ENCODE measurements at places on chromosomes 16 and 17. TPM values are rescaled to one million over a fixed set of nuclear protein-coding genes. Genes with fewer than 3 reads are reported as not detected.

Gene TELO2
- total RNA-seq = 23.2 TPM

Gene METRN
- 67.2 TPM for total RNA-seq

- peak; percentile 60 for DNase-seq
These were observed 33.1 kb downstream of the PMP22 start for GRCh38 chr17:15231851-15232516.

DNA sequence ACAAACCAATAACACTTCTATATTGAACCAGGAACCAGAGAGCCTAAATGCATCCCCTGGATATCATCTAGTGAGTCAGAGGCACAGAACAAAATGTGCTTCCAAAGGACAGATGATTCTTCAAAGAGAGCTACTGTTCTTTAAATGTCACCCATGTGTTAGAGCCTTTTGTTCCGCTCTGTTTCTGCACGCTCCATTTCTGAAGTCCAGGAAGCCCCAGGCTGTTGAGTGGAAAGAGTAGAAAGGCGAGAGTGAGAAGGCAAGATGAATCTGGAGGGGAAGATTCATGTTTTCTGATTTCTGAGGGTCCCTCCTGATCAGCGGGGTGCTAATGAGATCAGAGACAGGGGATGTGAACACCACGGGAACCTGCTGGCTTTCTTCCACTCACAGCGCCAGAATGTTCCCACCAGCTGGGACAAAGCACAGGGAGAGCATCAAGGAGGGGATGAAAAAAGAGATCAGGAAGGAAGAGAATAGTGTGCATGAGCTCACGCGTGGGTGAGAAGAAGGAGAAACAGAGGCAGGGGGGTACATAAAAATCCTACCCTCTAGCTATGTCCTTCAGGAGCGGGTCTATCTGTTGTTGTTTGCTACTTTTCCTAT lies 559.9 kb upstream of the HSBP1 start:
- DNase-seq = no peak

GRCh38 chr17:79664930-79665737 lies 54.3 kb upstream of the RBFOX3 start:
- DNase-seq = peak; percentile 91

DNA sequence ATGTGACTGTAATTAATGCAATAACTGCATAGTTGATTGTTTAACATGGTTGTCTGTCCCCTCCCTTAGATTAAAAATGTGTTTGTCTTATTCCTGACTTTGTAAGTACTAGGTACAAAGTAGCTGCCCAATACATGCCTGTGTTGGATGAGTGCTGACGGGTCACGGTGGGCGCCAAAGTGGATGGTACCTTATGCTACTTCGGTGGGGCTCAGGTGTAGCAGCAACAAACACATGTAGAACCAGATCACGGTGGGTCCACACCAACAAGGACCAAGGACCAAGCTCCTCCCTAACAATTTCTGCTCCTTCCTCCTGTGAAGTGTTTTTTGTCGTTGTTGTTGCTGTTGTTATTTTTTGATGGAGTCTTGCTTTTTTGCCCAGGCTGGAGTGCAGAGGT lies 46.4 kb upstream of the ZFHX3 start:
- DNase-seq = no peak

DNA sequence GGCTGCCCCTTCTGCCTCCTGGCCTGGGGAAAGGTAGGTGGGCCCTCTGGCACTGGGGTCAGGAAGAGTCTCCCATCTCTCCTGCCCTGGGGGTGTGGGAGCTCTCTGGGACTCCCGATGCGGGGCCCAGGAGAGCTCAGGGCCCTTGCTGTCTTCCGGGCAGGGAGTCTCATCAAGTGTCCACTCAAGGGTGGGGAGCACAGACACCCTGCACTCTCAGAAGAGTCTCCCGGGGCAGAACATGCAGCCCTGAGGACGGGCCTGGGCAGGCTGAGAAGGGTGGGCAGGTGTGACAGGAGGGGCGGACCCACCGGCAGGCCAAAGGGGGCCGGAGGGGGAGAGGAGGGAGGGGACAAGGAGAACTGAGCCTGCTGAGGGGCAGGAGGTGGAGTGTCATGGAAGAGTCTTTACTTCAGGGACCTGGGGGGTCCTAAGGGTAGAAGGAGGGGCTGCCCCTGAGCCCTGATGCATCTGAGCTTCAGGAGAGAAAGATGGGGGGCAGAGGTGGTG lies 8.4 kb upstream of the PKMYT1 start:
- no peak for DNase-seq

DNA sequence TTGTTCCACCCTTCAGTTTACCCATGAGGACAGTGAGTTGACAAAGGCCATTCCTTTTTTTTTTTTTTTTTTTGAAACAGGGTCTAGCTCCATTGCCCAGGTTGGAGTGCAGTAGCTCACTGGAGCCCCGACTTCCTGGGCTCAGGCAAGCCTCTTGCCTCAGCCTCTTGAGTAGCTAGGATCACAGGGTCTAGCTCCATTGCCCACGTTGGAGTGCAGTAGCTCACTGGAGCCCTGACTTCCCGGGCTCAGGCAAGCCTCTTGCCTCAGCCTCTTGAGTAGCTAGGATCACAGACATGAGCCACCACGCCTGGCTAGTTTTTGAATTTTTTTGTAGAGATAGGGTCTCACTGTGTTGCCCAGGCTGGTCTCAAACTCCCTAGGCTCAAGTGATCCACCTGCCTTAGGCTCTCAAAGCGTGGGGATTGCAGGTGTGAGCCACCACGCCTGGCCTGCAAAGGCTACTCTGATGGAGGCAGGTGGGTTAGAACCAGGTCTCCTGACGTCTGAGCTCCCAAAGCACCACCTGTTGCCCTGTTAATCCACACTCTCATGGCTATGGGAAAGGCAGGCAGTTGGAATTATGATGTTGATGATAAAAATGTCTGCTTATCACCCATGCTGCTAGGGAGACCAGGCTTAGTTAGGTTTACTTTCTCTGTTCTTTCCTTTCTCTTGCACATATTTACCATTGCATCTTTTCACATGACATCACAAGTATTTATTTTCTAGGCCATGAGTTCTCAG lies 65.2 kb downstream of the KSR1 start:
- no peak for DNase-seq

DNA sequence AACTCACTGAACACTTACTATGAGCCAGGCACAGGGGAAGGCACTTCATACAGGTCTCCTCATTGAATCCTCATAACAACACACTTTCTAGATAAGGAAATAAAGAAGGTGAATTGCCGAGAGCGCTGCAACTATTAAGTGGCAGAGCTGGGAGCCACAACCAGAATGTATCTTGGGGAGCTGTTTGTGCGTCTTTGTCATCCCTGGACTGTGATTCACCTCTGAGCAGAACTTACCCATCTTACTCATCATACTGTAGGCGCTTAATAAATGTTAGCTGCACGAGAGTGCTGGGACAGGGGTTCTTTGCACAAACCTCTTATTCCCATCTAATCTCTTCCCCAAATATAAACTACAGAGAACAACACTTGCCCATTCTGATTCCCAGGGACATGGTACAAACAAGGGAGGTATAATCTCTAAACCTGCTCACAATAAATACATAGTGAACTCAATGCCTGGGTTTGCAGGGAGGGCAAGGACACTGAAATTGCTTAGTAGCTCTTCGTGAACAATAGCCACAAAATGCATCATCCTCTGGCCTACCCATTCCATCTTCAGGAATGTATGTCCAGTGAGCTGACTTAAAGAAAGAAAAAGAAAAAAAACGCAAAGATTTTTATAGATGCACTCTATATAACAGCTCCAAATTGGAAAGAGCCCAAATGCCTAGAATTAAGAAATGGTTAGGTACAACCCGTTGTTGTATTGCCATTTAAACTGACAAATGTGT lies 43.0 kb downstream of the MYO18A start:
- DNase-seq = no peak

DNA sequence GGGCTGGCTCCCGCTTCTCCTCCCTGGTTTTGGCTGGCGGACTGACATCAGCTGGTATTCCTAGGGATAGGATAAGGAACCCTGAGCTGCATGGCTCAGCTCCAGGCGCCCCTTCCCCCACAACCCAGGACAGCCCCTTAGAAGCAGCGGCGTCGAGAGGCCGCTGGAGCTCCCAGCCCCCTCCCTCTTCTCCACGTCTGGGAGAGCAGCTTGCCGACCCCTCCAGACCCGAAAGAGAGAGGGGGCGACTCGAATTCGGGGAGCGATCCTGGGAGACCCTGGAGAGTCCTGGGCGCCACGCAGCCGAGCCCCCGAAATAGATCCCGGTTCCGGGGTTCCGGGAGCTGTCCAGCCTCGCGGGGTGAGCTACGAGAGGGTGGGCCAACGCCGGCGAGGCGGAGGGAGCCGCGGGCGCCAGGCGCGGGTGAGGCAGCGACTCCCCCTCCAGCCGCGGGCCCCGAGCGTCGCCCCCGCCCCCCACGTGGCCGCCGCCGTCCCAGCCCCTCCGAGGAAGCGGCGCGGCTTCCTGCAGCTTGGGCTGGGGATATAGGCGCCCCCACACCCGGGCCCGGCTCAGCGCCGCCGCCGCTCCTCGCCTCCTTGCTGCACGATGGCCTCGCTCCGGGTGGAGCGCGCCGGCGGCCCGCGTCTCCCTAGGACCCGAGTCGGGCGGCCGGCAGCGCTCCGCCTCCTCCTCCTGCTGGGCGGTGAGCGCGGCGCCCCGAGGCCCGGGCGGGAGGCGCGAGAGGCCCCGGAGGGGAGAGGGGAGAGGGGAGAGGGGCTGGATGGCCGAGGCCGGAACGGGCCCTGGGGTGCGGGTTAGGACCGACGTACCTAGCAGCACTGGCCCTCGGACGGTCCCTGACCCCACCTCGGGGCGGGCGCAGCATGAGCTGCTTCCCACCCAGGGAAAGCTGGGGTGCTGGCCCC lies at the start of gene RAMP2:
RAMP2 (plus strand) TSS at position 576 of the 930 bp plus-strand sequence; CDS start at position 611, 35 bp downstream.
- DNase-seq = peak; percentile 50

DNA sequence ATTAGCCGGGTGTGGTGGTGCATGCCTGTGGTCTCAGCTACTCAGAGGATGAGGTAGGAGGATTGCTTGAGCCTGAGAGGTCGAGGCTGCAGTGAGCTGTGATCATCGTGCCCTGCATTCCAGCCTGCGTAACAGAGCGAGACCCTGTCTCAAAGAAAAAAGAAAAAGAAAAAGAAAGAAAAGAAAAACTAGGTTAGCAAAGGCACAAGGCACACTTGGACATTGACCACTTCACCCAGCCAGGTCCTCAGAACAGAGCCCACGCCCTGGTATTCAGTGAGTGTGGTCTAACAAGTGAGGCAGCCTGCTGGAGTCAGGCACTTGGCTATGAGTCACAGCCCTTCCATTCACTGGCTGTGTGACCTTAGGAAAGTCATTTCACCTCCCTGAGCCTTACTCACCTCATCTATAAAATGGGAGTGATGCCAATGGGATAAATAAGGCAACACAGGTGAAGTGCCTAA lies 10.4 kb downstream of the MILR1 start:
- no peak for DNase-seq

DNA sequence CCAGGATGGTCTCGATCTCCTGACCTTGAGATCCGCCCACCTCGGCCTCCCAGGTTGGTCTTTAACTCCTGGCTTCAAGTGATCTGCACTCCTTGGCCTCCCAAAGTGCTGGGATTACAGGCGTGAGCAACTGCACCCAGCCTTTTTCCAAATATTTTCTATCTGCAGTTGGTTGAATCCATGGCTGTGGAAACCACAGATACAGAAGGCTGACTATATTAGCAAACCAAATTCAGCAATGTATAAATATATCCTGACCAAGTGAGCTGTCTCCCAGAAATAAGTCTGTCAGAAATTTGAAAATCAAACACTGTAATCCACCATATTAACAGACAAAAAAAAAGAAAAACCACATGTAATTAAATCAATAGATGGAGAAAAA lies 9.6 kb downstream of the CFDP1 start:
- no peak for DNase-seq

DNA sequence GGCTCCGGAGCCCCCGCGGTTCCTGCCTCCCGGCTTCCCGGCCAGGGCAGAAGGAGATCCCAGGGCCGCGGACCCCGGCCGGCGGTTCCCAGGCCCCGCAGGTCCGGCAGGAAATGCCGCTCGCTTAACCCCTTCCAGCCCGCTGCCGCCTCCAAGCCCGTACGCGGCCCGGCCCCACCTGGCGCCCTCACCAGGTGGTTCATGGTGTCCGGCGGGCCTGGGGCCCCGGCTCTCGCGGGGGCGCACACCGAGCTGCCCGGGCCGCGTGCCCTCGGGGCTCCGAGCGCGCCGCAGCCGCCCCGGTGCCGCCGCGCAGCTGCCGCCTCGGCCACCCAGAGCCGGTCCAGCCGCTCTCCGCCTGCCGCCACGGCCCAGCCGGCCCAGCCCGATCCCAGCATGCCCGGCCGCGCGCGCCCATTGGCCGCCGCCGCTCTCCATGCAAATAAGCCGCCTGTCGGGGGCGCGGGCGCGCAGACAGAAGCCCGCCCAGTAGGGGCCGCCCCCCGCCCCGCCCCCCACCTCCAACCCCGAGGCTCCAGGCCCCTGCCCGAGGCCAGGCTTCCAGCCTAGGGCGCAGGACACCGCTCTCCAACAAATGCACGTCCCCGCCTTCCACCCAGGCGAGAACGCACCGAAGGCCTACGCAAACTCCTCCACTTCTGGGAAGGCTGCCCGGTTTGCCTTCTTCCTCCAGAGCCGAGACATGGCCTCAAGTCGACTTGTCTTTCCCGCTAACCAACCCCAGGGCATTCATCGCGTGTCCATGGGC lies at the start of gene BCAR1:
BCAR1 (minus strand) TSS at position 345 of the 769 bp plus-strand sequence; CDS start at position 203, 142 bp downstream.
- DNase-seq = peak; percentile 97

DNA sequence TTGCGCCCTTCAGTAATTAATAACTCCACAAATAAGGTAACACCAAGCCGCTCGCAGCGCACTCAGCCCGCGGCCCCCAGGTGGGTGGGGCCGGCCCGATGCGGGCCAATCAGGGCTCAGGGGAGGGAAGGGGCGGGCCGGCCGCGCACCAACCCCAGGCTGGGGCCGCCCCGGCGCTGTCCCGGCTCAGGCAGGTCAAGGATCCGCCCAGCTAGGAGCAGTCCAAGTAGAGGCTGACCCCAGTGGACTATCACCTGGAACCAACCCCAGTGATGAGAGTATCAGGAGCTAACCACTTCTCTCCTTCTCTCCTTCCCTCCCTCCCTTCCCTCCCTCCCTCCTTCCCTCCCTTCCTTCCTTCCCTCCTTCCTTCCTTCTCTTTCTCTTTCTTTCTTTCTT lies 110.8 kb downstream of the C16orf78 start:
- DNase-seq = peak; percentile 92

- no peak for DNase-seq
These were observed 7.3 kb upstream of the SERPINF2 start for GRCh38 chr17:1735418-1735817.

Data from right cardiac atrium (tissue), 5 donors.